Caco-2 (cell line): ENCODE measurements at places on chromosomes 13 and 19. TPM values are rescaled to one million over a fixed set of nuclear protein-coding genes. Genes with fewer than 3 reads are reported as not detected.

CYP2A6 gene
- total RNA-seq = not detected in 2 replicates

GRCh38 chr13:21012841-21013681, 48.3 kb downstream of the LATS2 start:
- DNase-seq = no peak

CDX2 gene
- 104 and 109 TPM in 2 replicates for total RNA-seq

DNA sequence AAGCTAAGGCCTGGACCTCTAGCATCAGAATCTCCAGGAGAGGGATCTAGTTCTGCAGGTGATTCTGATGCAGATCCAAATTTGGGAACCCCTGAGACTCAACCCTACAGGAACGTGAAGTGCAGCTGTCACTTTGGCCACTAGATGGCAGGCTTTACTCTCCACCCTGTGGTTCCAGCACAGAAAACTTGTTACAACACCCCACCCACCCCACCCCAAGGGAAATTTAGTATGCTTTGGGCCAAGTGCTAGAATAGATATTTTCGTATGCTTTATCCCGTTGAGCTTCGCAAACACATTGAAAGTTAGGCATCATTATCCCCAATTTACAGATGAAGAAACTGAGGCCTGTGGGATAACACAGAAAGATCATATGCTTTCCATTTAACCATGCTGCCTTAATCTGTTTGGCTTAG, 232.0 kb downstream of the B3GLCT start:
- DNase-seq = peak; percentile 63
